Natural killer cell (primary cell): ENCODE measurements at places on chromosomes 3 and 15.

DNA sequence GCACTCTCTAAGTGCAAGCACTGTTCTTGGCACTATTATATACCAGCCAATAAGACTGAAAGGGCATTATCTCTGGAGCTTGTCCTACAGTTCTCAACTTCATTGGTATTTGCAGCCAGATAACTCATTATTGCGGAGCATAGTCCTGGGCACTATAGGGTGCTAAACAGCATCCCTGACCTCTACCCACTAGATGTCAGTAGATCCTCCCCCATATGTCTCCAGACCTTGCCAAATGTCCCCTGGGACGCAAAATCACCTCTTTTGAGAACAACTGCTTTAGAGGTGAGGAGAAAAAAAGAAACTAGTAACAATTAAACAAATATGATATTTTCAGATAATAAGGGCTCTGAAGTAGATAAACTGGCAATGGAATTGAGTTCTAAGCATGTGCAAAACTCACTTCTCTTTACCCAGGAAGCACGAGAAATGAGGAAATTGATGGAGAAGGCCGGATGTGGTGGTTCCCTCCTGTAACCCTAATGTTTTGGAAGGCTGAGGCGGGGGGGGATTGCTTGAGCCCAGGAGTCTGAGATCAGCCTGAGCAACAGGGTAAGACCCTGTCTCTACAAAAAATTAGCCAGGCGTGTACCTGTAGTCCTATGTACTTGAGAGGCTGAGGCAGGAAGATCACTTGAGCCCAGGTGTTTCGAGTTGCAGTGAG, 61.4 kb downstream of the FRMD4B start:
- DNase-seq = no peak

DNA sequence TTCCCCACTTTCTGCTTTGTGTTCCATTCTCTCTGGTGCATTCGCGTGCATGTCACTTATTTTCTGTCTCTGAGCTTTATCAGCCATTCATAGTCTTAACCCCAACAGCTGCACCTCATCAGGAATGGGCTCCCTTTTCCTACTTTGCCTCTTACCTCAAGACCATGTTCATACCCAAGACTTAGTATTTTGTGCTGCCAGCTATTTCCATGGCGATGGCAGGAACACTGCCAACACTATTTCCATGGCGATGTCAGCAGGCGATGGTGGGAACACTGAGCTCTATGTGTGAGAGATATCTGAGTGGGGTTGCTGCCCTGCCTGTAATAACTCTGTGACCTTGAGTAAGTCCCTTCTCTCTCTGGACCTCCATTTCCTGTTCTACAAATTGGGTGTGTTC, 5.5 kb downstream of the ZNF35 start:
- no peak for DNase-seq

- DNase-seq = no peak
Measured at GRCh38 chr3:132211896-132212295, 105.3 kb upstream of the ACP3 start.

- peak; percentile 72 for DNase-seq
Measured at GRCh38 chr3:127697551-127698240, 24.9 kb downstream of the ABTB1 start.

DNA sequence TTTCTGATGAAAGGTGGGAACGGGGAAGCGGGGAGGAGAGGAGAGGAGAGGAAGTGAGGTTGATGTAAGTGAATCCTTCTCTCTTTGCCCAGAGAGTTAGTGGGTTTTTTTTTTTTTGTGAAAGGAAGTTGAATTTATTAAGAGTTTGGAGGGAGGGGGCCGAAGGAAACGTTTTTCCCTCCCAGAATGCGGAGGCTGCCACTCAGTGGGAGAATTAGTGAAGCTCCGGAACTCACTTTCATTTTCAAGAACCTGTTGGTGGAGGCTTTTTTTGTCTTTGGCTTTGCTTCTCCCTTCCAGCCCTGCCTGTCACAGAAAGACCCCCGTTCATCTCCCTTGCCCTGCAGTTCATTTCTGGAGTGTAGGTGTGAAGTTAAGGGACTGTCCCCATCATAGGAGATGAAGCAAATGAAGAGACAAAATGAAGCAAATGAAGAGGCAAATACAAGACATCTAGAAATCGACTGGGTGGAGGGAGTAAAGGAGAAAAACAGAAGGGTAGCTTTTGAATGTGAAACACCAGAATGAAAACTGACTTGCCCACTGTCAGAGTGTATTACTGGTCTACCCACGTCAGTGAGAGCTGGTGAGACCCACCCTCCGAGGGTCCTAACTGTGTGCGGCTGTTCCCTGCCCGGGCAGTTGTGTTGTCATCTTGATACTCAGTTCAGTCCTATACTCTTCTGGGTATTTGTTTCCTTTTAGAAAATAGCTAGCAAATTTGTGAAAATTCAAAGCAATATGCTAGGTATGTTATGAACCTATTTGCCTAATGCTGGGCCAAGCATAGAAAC, 91.5 kb downstream of the ITPR1 start:
- DNase-seq = no peak

DNA sequence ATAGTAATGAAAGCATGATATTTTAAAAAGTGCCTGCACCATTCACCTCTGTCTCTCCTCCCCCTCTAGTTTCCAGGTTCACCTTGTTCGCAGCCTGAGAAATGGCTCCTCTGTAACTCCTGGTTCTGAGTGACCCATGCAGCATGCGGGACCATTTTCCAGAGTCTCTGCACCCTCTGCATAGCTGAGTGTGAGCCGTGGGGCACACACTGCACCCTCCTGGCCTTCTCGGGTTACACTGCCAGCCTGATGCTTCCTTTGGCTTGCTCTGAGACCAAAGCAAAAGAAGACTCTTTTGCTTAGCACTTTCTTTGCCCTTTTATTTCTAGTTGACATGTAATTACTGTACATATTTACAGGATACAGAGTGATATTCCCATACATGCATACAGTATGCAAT, 287.3 kb downstream of the GABRG3 start:
- DNase-seq = no peak

DNA sequence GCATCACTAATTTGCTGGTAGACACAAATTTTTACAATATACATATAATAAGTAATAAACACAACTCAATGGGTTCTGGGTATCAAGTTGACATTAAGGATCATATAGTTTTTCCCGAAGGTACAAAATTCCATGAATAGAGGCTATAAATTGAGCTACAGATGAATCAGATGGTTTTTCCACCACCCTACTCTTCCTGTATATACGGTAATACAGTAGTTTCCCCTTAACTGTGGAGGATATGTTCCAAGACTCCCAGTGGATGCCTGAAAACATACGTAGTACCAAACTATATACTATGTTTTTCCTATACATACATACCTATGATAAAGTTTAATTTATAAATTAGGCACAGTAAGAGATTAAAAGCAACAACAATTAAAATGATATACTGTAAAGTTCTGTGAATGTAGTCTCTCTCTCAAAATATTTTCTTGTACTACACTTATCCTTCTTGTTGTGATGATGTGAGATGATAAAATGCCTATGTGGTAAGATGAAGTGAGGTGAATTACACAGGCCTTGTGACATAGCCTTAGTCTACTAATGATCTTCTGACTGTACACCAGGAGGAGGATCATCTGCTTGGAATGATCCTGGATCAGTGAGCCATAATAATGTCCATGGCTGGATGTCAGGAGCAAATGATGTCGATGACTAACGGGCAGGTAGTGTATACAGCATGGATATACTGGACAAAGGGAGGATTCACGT, 116.7 kb downstream of the NR1I2 start:
- DNase-seq = no peak

- peak; percentile 13 for DNase-seq
Measured at GRCh38 chr3:42698911-42699230, 3.7 kb downstream of the HHATL start.

DNA sequence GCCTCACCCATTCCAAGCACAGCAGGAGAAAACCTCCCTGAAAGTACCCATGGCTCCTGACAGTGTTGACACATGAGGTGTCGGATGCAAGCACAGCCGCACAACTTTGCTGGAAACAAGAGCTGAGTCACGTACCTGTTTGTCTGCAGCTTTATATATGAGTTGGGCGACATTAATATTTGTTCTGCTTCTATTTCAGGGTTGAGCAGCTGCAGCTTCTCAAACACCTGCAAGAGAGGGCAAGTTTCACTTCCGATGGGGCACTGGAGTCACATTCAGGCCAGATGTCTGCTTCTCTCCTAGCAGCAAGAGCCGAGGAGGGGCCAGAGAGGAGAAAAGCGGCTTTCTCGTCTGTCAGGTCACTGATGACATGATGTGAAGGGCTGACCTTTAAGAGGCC, 88.0 kb downstream of the NUP210 start:
- no peak for DNase-seq

DNA sequence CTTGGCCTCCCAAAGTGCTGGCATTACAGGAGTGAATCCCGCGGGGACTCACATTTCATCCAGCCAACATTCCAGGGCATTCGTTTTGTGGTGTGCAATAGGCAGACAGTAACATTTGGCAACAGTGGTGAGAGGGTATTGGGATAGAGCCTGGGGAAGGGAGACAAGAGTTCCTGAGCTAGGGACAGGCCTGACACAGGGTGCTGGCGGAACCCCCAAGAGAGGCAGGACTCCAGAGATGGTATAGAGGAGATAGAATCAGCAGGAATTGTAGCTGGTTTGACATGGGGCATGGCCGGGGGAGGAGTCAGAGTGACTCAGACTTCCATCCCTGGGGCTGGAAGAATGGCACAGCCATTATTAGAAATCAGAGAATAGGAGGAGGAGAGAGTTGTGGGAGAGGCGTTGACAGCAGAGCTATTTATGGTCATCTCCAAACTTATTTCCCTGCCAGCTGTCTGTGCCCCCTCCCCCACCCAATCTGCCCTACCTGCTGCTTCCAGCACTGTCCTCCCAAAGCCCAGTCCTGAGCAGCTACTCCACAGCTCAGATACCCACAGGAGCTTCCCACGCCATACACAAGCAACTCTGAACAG, 4.4 kb upstream of the IDH2 start:
- DNase-seq = no peak

DNA sequence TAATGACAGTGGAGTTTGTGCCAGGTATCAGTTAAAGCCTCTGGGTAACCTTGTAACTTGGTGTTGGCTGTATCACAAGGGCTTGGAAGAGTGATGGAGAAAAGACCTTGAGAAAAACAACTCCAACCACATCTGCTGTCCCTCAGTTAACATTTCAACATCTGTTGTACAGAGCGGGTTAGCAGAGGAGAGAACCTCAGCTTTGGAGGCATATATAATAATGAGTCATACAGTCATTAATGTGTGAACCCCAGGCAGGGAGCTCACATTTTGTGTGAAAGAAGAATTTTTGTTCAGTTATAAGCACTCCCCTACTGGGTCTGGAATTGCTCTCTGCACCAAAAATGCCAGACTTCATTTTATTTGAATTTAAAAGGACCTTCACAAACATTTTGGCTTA, 439.5 kb downstream of the PDCD6IP start:
- no peak for DNase-seq

DNA sequence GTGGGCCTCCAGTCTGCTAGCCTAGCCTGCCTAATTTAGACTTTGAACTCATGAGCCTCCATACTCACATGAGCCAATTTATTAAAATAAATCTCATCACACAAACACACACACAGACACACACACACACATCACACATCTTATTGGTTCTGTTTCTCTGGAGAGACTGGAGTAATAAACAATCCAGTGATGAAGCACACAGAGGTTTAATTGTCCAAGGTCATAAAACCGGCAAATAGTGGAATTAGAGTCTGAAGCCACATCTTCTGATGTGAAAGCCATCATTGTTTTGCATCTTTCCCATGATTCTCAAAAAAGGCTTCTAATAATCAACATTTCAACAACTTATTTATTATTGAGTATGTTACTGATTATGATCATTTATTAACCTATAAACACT, 249.4 kb upstream of the KCNH8 start:
- DNase-seq = no peak

DNA sequence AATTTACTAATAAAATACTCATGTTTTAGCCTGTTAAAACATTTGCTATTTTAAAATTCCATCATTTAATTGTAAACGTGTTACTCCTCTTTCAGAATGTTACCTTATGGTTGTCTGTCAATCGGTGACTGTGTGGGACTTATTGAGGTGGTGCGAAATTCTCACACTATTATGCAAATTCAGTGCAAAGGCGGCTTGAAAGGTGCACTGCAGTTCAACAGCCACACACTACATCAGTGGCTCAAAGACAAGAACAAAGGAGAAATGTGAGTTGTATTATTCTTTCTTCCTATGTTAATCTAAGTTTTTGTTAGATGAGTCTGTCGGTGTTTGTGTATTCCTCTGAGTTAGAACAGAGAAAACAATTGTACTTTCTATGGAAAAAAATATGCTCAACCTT, 21.7 kb downstream of the KCNMB3 start:
- no peak for DNase-seq
